ENCODE measurements at places on chromosomes 11 and 22. TPM values are rescaled to one million over a fixed set of nuclear protein-coding genes. Genes with fewer than 3 reads are reported as not detected.

- no peak for DNase-seq
These were observed 8.3 kb downstream of the CD44 start for GRCh38 chr11:35147235-35147634.

DNA sequence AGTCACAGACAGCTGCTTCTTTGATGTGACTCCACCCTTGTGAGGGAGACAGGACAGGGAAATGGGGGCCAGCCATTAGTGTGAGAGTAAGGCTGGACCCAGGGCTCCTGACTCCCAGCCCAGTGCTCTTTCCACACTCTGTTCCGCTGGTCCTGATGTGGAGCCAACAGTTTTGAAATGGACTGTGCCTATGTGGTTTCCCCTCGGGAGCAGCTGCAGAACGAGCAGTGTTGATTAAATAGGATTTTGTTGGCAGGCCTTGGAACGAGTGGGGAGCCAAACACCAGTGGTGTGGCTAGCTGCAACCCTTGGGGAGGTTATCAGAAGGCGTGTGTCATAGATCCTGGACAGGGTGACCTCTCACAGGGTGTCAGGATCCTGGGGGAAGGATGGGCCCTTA lies 66.5 kb upstream of the AMPD3 start:
- DNase-seq = no peak

DNA sequence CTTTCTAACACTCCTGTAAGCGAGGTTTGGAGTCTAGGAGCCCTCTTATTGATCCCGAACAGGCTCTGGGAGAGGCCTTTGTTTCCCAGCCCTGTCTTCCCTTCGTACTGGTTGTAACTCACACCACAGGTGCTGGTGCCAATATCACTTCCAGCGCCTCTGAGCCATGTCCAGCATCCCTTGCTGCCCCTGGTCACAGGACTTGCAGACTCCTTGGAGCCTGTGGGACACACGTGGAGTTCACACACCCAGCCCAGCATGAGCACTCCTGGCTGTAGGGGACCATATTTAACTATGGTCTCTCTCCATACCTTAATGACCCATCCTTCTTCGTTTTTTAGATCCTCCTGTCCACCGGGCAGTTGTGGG lies 2.2 kb downstream of the ZBTB16 start:
- DNase-seq = no peak

DNA sequence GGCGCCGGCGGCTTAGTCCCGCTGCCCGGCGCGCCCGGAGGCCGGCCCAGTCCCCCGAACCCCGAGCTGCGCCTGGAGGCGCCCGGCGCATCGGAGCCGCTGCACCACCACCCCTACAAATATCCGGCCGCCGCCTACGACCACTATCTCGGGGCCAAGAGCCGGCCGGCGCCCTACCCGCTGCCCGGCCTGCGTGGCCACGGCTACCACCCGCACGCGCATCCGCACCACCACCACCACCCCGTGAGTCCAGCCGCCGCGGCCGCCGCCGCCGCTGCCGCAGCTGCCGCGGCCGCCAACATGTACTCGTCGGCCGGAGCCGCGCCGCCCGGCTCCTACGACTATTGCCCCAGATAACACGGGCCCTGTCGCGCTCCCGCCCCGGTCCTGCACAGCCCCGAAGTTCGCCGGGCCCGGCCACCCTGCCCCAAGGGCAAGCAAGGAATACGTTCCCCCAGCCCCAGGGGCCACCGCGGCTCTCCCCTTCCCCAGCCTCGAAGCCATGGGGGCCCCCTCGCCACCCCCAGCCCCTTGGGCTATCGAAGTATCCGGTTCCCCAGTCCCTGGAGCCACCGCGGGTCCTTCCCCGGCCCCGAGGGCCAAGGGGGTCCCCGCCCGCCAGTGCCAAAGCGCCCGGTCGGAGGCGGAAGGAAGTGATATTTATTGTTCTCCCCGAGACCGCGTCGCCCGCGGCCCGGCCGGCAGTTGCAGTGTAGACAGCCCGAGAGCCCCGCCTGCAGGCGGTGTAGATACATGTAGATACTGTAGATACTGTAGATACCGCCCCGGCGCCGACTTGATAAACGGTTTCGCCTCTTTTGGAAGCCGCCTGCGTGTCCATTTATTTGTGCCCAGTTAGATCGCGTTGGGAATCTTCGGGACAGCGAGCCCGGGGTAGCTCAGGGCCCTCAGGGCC lies 6.2 kb downstream of the TBX1 start:
- peak; percentile 78 for DNase-seq

- no peak for DNase-seq
These were observed 5.9 kb downstream of the FHIP1B start for GRCh38 chr11:6228520-6228919.

GRCh38 chr11:128728767-128729587 lies 35.1 kb downstream of the FLI1 start:
- no peak for DNase-seq

Gene GDPD4
- not detected for total RNA-seq

Gene UBQLN3
- not detected for total RNA-seq

Gene MAPK8IP2
- 0.08 TPM for total RNA-seq
